ENCODE measurements at places on chromosomes 13 and 19.
A peak's percentile ranks its signal among the peaks of the same experiment; 100 is the strongest.

- no peak for DNase-seq
Measured at GRCh38 chr19:18231775-18232174, 5.5 kb upstream of the PDE4C start.

- no peak for DNase-seq
Measured at GRCh38 chr19:6387372-6387771, 5.6 kb downstream of the GTF2F1 start.

GRCh38 chr19:8681345-8682029 is 17.1 kb downstream of the ACTL9 start:
- no peak for DNase-seq

DNA sequence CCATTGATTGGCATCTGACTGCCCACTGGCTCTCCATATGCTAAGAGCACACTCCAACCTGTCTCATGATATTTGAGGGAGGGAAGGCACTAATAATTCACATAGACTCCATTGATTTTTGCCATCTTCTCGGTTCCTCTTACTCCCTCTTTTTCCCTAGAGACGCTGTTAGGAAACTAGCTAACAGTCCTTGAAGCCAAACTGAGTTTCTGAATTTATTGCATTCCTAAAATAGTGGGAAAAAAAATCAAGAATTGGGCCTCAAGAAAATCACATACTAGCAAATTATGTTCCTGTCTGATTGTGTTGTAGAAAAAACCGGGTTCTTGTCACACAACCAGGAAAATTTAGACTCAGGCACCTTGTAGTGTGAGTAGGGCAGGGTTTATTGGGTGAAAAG is 86.4 kb upstream of the SLC7A1 start:
- DNase-seq: peak; percentile 22

DNA sequence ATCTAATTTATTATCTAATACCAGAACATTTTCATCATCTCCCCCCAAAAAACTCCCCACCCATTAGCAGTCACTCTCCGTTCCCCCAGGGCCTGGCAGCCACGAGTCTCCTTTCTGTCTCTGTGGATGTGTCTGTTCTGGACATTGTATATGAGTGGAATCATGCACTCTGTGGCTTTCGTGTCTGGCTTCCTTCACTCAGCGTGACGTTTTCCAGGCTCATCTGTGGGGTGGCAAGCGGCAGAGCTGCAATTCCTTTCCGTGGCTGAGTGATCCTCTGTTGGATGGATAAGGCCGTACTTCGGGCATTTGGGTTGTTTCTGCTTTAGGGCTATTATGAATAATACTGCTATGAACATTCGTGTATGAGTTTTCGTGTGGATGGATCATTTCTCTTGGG is 3.1 kb downstream of the AP2S1 start:
- no peak for DNase-seq

DNA sequence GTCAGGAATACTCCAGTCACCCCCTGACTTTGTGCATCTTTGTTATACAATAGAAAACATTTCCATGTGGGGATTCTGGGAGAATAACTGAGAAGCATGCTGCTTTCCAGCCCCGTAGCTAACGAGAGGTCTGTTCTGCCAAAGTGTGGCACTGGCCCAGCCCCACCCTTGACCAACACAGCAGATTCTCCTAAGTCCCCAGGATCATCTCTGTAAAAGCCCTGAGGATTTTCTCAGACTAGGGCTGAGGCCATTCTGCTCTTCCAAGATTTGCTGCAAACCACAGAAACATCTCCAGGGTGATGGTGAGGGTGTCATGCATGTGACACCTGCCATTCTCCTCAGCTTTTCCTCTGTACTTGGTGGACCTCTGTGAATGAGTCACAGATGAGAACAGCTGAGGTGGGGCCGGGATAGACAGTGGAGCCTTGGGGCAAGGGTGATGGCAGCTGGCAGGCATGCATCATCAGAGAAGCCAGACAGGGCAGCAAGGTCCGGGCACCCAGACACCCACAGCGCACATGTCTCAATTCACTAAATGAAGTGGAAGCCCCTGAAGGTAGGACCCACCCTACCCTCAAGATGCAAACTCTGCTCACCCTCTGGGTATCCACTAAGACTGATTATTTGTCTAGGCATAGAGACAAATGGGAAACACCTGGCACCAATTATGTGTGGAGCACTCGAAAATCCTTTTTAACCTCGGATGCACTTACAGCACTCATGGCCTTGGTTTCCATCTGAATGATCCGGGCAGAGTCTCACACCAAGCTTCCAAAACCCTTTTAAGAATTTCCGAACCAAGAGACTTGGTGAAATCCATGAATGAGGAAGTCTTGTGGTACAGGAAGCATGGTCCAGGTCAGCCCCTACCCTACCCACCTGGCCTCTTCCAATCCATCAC is 20.1 kb upstream of the DOCK9 start:
- peak; percentile 26 for DNase-seq

- DNase-seq: no peak
Measured at GRCh38 chr13:93304134-93304533, 77.5 kb downstream of the GPC6 start.

DNA sequence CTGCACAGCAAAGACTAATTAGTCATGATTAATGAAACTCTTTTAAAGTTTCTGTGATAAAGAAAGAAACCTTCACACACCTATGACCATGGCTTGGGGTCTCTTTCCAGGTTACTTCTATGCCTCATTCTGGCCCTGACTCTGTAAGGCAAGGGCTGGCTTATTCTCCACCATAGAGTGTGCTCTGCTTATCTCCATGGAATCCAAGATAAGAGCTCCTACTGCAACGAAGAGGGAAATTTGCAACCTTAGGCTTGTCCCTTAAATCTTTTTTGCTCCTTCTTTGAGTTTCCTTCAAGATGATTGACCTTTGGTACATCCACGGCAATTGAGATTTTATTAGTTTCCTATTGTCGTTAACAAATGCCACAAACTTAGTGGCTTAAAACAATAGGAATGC is 239.9 kb downstream of the SPRY2 start:
- no peak for DNase-seq

DNA sequence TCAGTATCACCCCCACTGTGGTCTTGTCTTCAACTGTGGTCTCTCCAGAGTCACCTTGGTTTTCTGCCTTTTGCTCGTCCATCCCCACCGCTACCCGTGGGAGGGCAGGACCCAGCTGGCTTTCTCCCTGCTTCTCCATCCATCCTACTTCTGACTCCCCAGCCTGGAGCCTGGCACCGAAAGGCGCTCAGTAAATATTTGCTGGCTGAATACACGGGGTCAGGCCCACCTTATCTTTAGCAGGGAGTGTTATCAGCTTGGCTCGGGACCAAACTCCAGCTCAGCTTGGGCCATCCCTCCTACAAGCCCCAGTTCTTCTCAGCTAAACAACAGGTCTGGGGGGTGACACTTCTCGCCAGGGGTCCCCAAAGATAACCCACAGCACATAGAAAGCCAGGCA is 62.0 kb upstream of the KLF2 start:
- DNase-seq: no peak

GRCh38 chr13:65803530-65804392 is 1426.4 kb downstream of the PCDH9 start:
- no peak for DNase-seq

DNA sequence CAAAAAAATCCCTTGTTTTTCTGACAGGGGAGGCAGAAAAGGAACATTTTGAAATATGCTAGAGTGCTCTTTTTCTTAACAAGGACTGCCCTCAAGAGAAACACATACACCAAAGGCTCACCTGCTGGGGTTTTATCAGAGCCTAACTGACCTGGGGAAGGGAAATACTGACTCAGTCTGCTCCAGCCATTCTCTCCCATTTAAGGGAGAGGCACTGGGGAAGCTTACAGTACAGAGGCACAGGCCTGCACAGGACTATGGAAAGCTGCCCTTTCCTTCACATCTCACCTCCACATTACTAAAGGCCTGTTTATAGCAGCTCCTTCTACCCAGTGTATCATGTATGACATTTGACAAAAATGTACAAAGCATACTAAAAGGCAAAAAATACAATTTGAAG is 30.3 kb downstream of the TNFRSF19 start:
- no peak for DNase-seq
